Fibroblast of mammary gland (primary cell): ENCODE measurements at places on chromosomes 1 and 21.
A peak's percentile ranks its signal among the peaks of the same experiment; 100 is the strongest.

- DNase-seq: no peak
Measured at GRCh38 chr1:87685311-87686135, 356.8 kb downstream of the LMO4 start.

- peak; percentile 97 for DNase-seq
Measured at GRCh38 chr1:44730741-44731512, at the start of gene RNU5D-1. Gene RNU5D-1, minus strand, starts transcription at chr1:44731170.

DNA sequence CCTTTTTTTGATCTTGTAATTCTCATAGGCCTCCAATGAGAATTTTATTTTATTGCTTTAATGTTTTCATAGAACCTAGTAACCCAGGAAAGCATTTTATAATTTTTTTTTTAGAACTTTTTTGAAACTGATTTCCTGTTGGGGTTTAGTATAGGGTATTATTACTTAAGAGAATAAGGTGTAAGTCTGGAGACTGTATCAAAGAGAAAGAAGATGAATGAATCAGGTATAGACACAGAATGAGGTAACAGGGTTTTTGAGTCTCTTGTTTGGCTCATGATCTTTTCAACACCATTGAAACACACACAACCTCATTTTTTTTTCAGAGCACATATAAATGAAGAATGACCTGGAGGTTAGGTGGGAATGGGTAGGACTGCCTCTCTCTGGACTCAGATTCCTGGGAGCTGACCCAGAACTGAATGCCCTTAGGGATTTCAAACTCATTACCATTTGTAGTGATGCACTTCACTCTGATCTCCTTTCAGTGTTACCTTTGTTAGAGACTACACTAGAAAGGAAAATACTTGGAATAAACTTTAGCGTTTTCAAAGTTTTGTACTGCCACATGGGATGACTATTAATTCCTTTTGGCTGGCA, 51.0 kb downstream of the EPB41 start:
- no peak for DNase-seq

- no peak for DNase-seq
Measured at GRCh38 chr1:7482077-7482476, 289.0 kb upstream of the VAMP3 start.

DNA sequence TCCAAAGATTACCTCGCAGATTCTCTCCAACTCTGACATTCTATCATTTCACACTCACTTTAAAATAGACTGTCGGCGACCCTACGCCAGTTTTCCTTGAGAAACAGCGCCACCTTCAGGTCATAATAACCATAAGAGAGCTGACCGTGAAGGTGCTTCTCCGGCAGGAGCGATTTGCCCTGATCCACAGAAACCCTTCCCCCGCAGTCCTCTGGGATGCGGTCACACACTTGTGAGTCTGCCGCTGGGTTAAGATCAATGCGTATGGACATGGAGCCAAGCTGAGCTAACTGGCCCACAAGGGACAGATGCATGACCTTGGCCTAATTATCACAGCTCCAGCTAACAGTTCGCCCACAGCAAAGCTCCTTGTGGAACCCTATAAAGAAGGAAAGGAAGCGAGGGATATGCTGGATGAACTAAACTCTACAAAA, 32.8 kb upstream of the IFNAR2 start:
- peak; percentile 67 for DNase-seq

DNA sequence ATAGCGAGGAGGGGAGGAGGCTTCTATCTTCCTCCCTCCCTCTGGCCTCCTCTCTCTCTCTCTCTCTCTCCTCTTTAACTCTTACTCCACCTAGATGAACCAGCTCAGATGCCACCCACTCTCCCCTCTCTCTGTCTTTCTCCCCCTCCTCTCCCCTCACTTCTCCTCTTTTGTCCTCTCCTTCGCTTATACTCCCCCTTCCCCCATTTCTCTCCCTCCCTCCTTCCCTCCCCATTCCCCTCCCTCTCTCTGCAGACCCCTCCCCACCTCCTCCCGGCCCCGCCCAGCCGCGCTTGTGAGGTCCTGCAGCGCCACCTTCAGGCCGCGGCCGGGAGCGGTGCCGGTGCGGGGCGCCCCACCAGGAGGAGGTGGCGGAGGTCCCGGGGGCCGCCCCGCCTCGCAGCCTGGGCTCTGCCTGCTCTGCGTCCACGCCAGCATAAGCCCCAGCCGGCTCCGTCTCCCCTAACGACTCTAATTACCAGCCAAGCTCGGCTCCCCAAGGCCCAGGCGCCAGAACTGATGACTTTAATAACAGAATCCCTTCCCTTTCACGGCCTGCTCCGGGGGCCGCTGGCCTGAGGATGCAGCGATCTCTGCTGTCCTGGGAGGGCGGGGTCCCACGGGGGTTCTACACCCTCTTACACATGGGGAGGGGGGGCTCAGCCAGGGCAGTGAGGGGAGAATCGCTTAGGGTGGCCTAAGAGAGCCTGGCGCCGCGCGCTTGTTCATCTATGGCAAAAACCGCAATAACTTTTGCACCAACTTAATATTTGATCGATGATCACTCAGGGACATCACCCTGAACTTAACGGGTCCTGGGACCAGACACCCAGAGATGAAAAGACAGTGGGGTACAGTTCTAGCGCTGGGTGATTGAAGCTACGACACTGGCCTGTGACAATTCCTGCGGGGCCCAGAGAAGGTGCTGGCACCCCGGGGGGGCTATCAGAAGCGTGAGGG, 637.3 kb downstream of the MATN1 start:
- DNase-seq: peak; percentile 17

DNA sequence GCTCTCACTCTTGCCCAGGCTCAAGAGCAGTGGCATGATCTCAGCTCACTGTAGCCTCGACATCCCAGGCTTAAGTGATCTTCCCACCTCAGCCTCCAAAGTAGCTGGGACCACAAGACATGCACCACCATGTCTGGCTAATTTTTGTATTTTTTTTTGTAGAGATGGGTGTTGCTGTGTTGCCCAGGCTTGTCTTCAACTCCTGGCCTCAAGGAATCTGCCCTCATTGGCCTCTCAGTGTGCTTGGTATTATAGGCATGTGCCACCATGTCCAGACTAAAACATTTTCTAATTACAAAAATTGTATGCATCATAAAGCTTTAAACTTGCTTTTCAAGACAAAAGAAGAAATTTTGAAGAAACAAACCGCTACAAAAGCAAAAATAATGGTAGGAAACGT, 20.1 kb downstream of the CBR1 start:
- DNase-seq: no peak

GRCh38 chr21:25566645-25567044, 40.6 kb downstream of the MRPL39 start:
- no peak for DNase-seq

DNA sequence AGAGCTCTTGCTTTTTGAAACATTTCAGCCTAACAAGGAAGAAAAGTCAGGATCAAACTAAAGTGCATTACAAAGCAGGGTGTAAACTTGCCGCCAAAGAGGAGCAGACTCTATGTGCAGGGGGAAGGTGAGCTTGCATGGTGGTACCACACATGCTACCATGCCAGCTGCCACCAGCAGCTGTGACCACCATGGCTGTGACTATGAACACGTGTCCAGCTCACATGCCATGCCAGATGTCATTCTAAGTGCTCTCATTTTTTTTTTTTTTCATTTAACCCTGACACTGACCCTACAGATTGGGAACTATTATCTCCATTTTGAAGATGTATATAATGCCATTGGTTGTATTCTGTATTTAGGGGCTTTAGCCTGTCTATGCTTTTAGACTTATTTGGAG, 79.0 kb downstream of the PCP4 start:
- DNase-seq: no peak

DNA sequence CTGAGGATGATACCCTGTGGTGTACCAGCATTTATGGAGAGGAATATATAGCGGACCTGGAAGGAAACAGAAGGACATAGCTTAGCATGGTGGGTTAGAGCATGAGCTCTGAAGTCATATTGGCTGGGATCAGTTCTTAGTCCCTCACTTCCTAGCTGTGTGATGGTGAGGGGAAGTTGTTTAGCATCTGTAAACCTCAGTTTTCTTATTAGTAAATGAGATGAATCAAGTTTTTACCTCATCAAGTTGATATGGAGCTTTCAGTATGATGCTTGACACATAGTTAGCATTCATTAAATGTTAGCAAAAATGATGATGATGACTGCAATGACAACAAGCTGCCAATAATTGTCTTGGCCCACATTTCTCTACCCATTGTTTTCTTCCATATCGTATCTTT, 84.8 kb downstream of the NEK7 start:
- DNase-seq: no peak

DNA sequence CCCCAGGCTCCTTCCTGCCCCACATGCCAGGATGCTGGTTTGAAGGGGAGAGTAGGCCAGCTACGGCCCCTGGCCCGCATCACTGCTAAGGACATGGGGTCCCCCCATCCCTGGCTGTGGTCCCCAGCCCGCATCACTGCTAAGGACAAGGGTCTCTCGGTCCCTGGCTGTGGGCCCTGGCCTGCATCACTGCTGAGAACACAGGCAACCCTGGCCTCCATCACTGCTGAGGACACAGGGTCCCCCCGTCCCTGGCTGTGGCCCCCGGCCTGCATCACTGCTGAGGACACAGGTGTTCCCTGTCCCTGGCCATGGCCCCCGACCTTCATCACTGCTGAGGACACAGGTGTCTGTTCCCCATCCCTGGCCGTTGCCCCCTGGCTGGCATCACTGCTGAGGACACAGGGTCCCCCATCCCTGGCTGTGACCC, 448 bp upstream of the OBSCN start:
- no peak for DNase-seq

GRCh38 chr1:181448461-181448860, 34.9 kb upstream of the CACNA1E start:
- DNase-seq: no peak

DNA sequence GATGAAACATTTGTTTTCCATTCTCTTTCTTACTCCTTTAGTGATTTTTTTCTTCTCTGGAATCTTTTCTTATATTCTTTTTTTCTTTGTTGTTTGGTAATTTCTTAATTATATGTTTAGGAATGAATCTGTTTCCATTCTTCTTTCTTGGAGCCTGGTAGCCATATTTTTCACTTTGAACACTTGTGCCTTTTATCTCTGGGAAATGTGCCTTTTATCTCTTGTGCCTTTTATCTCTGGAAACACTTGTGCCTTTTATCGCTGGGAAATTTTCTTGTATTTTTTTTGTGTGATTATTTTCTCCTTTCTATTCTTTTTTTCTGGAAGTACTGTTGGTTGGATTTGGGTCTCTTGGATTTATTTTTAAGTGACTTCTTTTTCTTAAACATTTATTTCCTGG, 118.2 kb downstream of the LEPR start:
- DNase-seq: no peak

DNA sequence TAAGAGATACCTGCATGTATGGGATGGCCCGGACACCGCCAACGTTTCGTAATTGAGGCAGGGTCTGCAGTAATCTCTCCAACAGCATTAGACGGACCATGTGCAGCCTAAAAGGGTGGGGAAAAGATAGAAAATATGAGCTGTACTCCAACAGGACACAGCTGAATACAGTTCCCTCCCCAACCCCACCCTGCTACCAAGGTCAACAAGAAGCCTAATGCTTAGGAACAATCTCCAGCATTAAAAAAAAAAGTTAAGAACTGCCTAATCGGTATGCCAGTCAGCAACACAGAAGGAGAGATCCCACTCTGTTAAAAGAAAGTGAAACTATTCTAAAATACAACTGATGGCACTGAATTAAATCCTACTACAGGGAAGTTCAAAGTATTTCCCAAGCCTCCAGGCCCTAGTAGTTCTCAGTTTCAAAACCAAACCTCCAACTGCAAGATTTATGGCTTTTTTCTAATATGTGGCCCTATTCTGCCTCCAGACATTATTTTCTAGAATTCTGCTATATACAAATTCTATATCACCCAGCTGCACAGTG, 81.0 kb downstream of the UBR4 start:
- DNase-seq: no peak

- peak; percentile 26 for DNase-seq
Measured at GRCh38 chr1:241924080-241924808, 33.3 kb upstream of the BECN2 start.

GRCh38 chr21:36705679-36706481, 7.0 kb downstream of the SIM2 start:
- DNase-seq: no peak

DNA sequence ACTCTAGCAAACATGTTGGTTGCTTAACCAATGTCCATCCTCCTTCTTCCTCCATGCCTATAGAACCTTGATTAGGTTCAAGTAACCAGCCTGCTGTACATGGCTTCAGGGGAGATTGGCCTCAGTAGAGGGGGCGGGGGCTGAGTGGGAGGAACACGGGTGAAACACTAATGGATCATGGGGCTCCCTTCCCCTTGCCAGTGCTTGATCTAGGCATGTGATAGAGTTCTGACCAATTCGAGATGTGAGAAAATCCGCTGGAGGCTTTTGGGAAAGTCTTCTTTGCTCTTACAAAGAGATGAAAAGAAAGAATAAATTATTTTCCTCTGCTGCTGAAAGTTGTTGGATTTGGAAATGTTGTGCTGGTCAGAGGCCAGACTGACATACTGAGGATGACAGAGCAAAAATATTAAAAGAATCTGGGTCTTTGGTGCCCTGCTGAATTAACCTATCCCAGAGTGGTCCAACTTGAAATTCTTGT, 5.2 kb upstream of the OTUD7B start:
- DNase-seq: peak; percentile 31

GRCh38 chr1:182069028-182069466, 7.5 kb upstream of the ZNF648 start:
- peak; percentile 47 for DNase-seq
